ENCODE measurements at places on chromosomes 16 and 17.

- no peak for DNase-seq
These were observed 16.2 kb downstream of the CHST4 start for GRCh38 chr16:71542377-71542776.

DNA sequence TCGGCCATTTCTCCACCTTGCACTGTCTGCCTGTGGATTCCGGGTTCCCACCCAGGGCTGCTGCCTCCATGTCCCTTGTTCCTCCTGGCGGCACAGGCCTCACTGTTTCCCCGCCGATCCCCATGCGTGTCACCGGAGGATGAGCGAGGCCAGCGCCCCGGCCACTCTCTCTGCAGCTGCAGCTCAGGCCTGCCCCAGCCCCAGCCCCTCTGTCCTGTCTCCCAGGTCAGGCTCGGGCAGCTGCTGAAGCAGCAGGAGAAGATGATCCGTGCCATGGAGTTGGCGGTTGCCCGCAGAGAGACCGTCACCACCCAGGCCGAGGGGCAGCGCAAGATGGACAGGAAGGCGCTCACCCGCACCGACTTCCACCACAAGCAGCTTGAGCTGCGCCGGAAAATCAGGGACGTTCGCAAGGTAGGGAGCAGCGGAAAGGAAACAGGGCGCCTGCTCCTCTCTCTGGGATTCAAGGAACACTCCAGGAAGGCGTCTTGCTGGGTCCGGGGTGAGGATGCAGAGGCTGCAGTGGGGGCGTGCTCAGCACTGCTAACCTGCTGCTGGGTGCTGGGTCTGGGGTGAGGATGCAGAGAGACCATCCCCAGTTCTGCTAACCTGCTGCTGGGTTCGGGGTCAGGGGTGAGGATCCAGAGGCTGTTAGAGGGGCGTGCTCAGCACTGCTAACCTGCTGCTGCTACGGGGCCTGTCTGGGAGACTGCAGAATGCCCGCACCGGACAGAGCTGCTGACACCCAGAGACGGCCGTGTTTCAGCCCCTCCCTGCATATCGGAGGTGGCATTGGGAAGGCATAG is 6.1 kb upstream of the GAA start:
- DNase-seq, result no peak

DNA sequence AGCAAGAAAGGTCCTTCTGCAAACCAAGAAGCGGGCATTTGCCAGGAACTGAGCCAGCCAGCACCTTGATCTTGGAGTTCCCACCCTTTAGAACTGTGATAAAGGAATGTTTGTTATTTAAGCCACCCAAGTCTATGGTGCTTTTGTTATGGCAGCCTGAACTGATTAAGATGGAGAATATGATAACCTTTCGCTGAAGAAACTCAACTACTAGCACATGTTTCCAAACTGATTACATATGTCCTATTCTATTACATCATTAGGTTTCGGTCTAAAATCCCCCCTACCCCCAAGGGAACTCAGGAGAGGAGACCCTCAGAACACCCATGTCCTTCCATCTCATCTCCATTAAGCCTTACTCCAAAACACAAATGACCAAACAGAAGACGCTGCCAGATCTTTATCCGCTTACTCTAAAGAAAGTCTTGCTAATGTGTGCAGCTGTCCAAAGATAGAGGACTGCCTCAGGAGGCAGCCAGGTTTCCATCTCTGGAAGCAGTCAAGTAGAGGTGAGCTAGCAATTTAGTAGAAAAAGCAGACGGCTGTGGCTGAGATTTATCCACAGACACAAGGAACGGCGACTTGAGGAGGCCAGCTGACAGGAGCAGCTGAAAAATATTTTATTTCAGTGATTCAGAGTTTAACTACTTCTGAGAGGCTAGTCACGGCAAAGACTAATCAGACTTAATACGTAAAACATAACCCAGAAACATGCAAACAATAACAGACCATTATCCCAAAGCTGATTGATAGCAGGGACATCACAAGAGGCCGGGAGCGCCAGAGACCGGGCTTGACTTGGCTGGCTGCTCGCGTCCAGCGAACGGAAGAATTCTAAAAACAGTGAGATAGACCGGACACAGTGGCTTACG is 611.4 kb upstream of the CDH5 start:
- no peak for DNase-seq

GRCh38 chr16:10282367-10282766 is 100.1 kb upstream of the GRIN2A start:
- DNase-seq, result no peak

DNA sequence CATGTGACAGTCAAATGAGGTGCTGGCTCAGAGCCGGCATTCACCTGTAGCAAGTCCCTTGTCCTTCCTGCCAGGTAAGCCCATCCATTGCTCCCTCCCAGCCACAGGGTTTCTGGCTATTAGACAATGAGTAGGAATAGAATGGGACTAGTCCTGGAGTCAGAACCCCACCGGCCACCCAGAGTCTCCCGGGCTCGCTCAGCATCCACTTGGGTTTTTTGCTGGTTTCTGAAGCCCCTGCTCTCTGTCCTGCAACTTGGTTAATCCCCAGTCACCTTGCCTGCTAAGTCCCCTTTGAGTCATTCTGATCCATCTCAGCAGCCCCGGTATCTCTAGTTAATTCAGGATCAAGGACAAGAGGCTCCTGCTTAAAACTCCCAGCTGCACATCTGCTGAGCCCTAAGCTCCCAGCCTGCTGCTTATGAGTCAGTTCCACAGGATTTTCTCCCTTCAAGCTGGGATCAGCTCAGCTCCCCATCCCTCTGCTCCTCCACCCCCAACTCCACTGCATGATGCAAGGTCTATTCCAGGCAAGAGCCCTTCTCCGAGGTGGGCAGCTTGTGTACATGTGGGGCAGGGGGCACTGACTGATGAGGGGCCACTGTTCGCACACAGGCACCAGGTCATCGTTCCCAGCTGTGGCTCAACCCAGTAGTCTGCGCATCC is 19.9 kb upstream of the MRPS23 start:
- DNase-seq, result no peak

- DNase-seq, result no peak
These were observed 93.8 kb upstream of the FAM20A start for GRCh38 chr17:68694791-68695485.

DNA sequence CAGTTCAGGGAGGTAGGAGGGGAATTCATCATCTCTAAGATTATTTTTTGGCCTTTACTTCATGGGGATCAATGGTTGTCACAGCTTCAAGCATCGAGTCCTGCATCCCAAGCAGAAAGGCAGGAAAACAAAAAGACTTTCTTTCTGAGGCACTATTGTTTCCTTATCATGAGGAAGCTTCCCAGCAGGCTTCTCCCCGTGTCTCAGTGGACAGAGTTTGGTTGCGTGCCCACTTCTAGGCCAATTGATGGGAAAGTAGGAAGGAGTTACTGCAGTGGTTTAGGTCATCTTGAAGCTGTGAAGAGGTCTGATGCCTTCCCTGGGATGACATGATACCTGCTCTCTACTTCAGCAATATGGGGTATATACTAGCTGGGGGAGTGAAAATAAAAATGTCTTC is 175.3 kb upstream of the CDH13 start:
- no peak for DNase-seq

GRCh38 chr16:24671455-24671954 is 57.9 kb upstream of the TNRC6A start:
- no peak for DNase-seq

GRCh38 chr17:74307984-74308773 is 17.8 kb upstream of the KIF19 start:
- no peak for DNase-seq

DNA sequence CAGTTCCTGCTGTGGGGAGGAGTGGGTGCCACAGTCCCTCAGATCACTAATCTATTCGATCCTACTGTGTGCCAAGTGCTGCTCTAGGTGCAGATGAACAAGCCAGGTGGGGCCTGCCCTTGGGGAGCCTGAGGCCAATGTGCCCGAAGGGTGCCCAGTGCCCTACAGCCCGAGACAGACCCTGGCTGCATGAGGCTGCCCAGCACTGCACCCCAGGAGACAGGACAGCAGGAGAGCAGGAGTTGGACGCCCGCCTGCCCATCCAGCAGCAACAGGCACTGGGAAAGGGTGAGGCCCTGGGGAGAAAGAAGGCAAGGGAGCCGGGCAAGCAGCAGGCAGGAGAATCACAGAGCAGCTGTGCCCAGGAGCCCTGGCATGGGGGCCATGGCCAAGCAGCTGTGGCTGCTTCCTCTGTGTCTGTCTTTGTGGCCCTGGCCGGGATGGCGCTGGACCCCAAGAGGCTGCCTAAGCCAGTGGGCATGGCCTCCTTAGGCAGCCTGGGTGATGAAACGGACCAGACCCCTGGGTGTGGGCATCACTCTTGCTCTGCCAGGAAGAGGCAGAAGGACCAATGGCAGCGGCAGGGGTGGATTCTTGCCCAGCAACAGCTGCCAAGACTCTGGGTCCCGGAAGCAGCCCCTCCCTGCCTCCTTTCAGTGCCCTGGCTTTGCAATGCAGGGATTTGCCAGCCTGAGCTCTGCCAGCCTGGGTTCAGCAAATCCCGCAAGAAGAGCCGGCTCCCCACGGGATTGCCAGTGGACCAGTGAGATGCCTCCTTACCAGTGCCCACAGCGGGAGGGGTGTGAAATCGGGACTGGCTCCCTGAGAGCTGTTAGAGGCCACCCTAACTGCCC is 179.6 kb upstream of the TNRC6C start:
- peak; percentile 16 for DNase-seq

DNA sequence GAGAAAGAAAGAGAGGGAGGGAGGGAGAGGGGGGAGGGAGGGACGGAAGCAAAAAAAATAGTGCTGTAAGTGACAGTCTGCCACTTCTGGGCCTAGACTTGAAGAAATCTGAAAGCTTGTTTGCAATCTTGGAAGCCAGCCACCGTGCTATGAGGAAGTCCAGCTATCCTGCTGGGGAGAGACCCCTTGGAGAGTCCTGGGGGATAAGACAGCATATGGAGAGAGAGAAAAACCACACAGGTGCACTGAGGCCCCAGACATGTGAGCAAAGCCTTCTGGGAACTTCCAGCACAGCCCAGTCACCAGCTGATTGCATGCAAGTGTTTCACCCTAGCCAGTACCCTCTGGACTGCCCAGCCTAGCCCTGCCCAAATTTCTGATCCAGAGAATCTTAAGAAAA is 12.6 kb upstream of the ALOX12B start:
- DNase-seq, result no peak

- DNase-seq, result no peak
These were observed 20.3 kb downstream of the PRAC1 start for GRCh38 chr17:48701864-48702532.

GRCh38 chr16:53061701-53062159 is 6.9 kb downstream of the CHD9 start:
- DNase-seq, result no peak

DNA sequence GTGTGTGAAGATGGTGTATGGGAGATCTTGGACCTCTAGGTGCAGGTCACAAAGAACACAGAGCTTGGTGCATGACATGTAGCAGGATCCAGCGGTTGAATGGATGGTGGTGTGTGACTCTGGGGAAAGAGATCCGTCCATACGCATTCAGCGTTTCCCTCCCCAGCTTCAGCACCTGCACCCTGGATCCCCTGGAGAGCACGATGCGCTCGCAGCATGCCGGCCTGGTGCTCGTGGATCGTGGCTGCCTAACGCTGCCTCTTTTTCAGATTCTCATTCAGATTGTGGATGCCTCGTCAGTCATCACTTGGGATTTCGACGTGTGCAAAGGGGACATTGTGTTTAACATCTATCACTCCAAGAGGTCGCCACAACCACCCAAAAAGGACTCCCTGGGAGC is 70.9 kb downstream of the SEC14L1 start:
- DNase-seq, result no peak

DNA sequence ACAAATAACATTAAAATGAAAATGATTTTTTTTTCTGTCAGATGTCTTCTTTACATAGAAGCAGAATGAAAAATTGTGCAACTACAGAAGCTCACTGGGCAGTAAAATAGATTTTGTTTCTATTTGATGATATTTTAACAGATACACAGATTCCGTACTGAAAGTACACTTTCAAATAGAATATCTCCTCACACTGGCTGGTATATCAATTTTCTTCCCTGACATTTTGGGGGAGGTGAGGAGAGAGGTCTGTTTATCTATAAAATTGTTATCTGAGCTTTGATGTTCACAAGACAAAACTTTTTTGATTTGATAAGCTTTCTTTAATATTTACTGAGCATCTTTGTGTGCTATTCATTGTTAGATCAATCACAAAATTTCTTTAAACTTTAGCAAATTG is 124.3 kb upstream of the NACA2 start:
- no peak for DNase-seq
